Stimulated activated CD8-positive, alpha-beta memory T cell treated with anti-CD3 and anti-CD28 coated beads, Interleukin-7, amount 100 ng/mL, for 1 hour (primary cell): ENCODE measurements at places on chromosomes 7 and 10.

DNA sequence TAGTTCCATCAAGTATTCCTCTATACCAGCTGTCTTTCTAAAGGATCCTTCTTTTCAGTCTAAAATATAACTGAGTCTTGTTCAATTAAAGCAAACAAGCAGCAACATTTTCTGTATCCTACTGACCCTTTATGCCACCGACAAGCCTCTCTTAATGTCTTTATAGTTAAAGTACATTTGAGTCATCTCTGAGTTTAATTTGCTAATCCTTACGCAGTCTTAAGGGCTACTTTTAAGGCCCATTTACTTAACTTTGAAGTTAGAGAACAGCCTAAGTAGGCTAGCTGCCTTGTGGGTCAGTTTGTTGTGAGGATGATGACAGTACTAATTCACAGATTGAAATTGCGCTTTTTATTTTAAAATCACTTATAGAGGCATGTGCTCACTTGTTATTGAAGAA lies 265.5 kb upstream of the FERD3L start:
- DNase-seq: no peak

GRCh38 chr10:51759896-51760534 lies 60.6 kb upstream of the CSTF2T start:
- DNase-seq: no peak

GRCh38 chr10:76398043-76398710 lies 966.8 kb downstream of the LRMDA start:
- DNase-seq: no peak

GRCh38 chr7:2717293-2718261 lies 29.6 kb downstream of the AMZ1 start:
- no peak for DNase-seq

DNA sequence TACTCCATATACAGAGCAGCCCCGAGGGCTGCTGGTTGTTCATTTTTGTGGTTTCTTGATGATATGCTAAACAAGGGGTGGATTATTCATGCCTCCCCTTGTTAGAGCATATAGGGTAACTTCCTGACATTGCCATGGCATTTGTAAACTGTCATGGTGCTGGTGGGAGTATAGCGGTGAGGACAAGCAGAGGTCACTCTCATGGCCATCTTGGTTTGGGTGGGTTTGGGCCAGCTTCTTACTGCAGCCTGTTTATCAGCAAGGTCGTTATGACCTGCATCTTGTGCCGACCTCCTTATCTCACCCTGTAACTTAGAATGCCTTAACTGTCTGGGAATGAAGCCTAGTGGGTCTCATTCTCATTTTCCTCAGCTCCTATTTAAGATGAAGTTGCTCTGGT lies 31.3 kb downstream of the GNAT3 start:
- DNase-seq: no peak

DNA sequence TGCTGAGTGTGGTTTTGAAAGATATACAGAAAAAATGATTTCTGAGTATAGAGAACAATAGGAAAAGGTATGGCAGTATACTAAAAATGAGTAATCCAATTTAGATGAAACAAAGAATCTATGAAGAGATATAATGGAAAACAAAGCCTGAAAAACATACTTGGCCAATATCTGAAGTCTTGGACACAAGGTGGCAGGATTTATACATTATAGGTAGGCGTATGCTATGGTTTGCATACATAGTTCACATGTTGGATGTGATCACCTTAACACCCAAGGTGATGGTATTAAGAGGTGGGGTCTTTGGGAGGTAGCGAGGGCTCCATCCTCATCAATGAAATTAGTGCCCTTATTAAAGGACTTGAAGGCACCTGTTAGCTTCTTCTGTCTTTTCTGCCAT lies 34.5 kb upstream of the BPGM start:
- DNase-seq: no peak

DNA sequence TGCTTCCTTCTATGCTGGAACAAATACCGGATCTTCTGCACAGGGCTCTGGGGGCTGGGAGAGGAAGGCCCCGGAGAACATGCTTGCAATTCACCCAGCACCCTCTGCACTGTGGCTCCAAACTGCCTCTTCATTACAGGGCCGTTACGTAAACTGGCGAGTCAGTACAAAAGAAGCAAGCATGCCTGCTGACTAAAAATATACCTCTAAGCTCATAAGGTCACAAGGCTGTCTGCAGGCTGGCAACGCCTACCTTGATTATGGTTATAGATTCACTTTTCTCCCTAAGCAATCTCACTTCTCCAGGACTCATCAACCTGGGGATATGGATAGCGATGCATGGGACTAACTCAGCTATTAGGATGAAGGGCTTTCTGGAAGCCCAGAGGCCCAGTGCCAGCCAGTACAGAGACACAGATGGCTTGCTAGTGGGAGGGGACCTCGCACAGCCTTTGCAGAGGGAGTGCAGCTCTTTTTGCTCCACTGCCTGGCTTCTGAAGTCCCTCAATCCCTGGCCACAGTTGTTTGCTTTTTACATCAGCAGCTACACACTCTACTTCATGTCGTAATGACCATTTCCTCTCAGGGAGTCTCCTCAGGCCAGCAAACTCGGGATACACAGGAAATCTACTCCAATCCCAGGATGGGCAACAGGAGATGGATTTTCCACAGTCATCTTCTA lies 96.1 kb downstream of the SH3PXD2A start:
- no peak for DNase-seq

- no peak for DNase-seq
Observed at GRCh38 chr10:103855424-103855823, at the start of gene SH3PXD2A. Gene SH3PXD2A, minus strand, starts transcription at chr10:103855576. Its CDS starts 310 bp downstream, at chr10:103855266.

GRCh38 chr10:22606164-22606614 lies 108.2 kb downstream of the PIP4K2A start:
- no peak for DNase-seq

- no peak for DNase-seq
Observed at GRCh38 chr10:91785830-91786229, 12.4 kb upstream of the TNKS2 start.

- DNase-seq: no peak
Observed at GRCh38 chr10:113927440-113927839, 73.0 kb downstream of the NHLRC2 start.

DNA sequence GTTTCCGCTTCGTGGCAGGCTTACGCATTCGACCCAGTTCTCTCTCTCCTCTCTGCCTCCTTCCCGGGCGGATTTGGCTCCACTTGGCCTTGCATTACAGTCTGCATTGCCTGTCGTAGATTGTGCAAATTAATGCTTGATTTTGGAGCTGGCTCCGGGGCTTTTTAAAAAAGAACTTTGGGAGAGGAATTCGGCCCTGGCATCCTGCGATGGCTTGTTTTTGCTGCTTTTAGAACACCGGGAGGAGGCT lies 767 bp downstream of the EIF4EBP2 start:
- no peak for DNase-seq

- no peak for DNase-seq
Observed at GRCh38 chr7:131194070-131194865, 133.4 kb upstream of the MKLN1 start.

GRCh38 chr7:1027242-1028043 lies 16.9 kb upstream of the GPR146 start:
- DNase-seq: no peak

DNA sequence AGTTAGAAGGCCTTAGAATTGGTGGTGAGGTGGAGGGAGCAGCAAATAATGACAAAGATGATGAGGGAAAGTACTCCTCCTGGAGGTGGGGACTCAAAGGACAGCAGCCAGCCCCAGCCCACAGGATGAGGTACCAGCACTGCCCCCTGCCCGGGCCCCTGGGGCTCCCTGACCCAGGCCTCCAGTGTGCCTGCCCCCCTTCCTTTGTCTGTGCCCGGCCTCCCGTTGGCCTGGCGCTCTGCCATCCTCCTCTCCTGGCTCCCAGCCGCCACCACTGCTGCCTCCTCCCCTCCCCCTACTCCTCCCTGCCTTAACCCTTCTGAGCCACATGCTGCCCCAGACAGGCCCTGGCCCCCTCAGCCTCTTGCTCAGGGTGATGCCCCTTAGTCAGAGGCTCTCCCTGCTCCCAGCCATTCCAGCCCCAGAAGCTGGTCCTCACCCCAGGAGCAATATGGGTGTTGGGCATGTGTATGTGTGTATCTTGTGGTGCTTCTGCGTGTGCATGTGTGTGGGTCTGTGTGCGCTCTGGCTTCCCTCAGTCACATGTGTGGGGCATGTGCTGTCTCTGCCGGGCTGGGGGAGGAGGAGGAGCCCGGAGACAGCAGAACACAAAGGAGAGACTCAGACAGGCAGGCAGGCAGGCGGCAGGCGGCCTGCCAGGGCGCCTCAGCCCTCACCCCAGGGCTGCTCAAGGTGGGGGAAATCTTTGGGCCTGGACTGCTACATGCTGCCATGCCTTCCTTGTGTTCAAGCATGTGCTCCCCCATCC lies 2.6 kb downstream of the LDB1 start:
- no peak for DNase-seq

DNA sequence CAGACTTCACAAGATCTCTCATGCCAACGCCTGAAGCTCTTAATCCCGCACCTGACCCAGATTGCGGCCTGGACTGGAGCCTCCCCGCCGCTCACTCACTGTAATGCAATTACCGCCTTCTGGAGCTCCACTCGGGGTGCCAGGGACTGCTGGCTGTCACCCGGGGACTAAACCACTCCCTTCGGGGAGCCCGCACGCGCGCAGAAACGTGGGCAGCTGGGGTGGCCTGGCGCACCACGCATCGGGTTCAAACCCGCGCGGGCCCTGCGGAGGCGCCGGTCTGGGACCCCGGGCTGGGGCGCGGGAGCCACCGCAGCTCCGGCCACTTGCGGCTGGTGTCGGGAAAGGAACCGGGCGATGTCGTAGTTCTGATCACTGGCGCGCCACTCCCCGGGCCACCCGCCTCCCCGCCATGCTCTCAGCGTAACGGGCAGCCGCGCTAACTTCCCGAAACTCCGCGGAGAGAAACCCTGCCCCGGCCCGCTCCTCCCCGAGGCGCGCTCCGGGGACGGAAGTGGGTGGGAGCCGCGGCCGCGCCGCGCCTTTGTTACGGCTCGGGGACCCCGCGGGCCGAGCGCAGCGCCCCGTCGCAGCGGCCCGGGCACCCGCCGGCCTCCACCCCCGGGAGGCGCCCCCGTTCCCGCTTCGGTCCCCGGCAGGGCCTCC lies 100.3 kb upstream of the SVIL start:
- DNase-seq: peak; percentile 25

- DNase-seq: no peak
Observed at GRCh38 chr10:119211625-119212441, 4.5 kb downstream of the GRK5 start.

- DNase-seq: no peak
Observed at GRCh38 chr10:64379898-64380297, 858.7 kb downstream of the REEP3 start.

DNA sequence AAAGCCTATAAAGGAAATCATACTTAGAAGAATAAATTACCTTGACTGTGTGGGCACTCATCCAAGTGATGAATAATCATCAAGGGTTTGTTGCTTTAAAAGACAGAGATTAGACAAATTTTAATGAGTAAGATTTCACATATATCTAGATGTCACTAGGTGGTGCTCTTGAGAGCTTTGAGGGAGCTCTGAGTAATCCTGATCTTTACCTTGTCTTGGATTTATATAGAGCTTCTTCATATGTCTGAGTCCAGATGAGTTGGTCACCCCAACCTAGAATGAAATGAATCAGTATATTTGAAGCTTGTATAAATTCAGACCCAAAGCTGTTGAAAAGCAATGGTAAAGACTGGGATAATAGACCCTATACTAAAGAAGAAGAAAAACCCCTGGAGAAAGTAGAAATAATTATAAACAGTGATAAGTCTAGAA lies 3.7 kb downstream of the AGR2 start:
- DNase-seq: no peak

DNA sequence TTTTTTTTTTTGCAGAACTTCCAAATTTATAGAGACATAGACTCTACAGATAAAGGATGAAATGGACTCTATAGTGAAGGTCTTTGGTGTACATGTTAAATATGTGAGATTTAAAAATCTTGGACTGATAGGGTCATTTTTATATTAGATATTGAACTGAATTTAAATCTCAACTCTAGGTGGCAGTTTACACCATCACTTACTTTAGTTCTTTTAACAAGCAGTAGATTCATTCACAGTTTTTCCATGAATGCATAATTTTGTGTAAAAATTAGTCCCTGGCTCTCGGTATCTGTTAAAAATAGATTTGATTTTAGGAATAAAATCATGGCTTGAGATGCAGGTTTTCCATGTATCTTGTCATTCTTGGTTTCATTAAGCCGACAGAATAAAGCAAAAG lies 31.1 kb upstream of the SNX13 start:
- DNase-seq: no peak

- DNase-seq: no peak
Observed at GRCh38 chr7:154738216-154738615, 264.7 kb downstream of the PAXIP1 start.

- DNase-seq: no peak
Observed at GRCh38 chr7:1526271-1526754, 4.2 kb upstream of the MAFK start.

DNA sequence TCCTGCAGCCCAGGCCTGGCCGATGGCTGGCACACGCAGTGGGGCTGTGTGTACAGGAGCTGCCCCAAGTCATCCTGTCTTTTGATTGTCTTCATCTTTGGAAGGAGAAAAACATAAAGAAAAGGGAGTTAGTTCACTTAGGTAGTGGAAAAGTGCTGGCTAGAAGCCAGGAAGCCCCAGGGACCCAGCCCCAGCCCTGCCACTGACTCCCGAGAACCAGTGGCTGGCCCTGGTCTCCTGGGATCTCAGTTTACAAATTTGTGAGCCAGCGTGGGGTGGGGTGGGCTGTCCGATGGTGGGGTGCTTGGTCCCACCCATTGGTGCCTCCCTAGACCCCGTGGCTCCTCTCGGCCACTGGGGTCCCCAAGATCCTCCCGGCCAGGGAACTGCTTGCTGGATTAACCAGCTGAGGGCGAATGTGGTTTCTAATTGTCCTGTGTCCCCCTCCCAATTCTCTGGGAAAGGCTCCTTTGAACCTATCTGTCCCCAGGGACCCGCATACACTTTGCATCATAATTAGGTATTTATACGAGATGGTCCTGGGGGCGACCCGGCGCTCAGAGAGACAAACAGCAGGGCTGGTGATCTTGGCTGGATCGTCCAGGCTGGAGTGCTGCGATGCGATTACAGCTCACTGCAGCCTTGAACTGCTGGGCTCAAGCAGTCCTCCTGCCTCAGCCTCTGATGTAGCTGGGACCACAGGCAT lies 16.3 kb upstream of the CHST12 start:
- no peak for DNase-seq

GRCh38 chr10:116769791-116770190 lies 27.4 kb upstream of the HSPA12A start:
- no peak for DNase-seq

DNA sequence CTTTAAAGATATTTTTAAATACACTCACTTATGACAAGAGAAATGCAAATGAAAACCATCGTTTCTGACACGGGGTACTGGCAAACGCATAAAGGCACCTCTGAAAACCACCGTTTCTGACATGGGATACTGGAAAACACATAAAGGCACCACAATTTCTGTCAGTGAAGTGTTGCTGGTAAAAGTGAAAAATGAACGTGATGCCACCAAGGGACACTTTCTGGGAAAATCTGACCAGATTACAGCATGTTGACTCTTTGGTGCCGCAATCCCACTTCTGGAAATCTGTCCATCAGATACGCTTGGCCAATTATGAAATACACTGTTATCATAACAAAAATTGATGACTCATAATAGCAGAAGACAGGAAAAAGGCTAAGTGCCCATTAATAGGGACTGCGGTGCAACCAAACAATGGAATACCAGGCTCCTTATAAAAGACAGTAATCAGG lies 131.7 kb downstream of the ZMYND11 start:
- DNase-seq: no peak
